Right ventricle myocardium superior (tissue), 1 donor: ENCODE measurements at places on chromosomes 7 and 10.

- DNase-seq = no peak
Measured at GRCh38 chr7:85583131-85583953, 396.5 kb upstream of the SEMA3D start.

GRCh38 chr10:105001269-105001668 lies 360.2 kb downstream of the SORCS3 start:
- no peak for DNase-seq

DNA sequence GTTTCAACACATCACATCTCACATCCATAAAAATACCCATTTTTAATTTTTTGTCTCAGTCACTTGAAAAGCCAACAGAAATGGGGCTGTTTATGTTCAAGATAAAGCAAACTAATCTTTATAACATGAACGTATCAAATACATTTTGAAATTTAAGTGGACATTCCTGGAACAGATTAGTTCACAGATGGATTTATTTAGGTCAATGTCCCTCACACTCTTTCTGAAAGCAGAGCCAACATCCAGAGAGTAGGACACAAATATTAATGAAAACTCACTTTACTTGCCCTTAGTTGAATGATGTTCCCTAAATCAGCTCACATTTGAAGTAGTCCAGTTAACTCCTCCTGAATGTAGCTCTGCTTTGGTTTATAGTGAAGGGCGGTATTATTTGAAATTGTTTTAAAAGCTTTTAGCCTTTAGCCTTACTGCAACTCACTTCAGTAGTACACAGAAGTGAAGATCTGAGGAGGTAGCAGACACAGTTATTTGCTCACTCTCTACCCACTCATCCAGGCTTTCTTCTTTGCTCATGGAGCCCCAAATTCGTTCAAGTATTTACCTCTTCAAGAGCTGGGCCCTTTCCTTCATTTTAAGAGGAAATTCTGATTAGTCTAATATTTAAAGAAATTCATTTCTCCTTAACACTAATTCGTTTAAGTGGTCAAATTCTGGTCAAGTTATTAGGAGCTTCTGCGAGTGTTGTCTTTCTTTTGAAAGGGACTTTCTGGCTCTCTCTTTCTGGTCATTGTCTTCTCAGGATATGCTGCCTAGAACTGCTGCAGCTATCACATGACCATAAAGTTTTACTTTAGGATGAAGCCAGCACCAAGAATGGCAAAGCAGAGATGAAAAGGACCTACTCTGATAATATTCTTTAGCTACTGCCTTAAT lies 180.6 kb upstream of the AGR3 start:
- DNase-seq = no peak

DNA sequence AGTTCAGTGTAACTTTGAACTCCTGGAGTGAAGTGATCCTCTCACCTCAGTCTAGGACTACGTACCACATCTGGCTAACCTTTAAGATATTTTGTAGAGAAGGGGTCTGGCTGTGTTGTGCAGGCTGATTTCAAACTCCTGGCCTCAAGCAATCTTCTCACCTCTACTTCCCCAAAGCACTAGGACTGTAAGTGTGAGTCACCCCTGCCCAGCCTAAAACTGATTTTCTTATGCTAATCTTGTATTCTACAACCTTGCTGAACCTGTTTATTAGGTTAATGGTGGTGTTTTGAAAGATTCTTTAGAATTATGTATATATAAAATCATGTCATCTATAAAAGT lies 58.0 kb downstream of the LCOR start:
- DNase-seq = no peak

GRCh38 chr7:31744294-31744874 lies 57.4 kb downstream of the PPP1R17 start:
- DNase-seq = peak; percentile 74

- no peak for DNase-seq
Measured at GRCh38 chr7:40541336-40541735, 406.5 kb downstream of the SUGCT start.

- DNase-seq = no peak
Measured at GRCh38 chr10:11608159-11609013, 3.1 kb downstream of the USP6NL start.

- no peak for DNase-seq
Measured at GRCh38 chr10:90199093-90199492, 497.7 kb downstream of the KIF20B start.

- DNase-seq = no peak
Measured at GRCh38 chr10:49260644-49261296, 38.2 kb upstream of the C10orf71 start.

DNA sequence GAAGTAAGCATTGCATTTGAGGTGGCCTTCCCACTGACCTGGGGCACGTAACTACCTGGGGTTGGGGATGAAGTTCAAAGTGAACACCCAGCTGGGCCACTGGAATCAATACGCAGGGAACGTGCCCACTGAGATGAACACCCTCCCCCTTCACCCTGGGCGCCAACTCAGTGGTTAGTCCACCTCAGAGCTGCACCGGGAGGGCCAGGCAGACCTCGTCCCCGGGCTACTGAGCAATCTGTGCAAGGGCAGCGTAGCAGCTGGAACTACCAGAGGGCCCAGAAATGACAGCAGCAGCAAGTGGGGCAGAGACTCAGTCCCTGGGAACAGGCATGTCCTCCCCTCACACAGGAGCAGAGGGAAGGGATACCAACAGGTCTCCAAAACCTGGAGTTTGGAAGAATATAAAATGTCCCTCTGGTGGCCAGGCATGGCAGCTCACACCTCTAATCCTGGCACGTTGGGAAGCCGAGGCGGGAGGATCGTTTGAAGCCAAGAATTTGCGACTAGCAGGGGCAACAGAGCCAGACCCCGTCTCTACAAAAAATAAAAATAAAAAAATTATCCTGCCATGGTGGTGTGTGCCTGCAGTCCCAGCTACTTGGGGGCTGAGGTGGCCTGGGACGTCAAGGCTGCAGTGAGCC lies 143.9 kb downstream of the SH3PXD2A start:
- DNase-seq = peak; percentile 11

GRCh38 chr10:128922172-128922571 lies 544.9 kb upstream of the MGMT start:
- no peak for DNase-seq

GRCh38 chr10:71302874-71303568 lies 16.0 kb upstream of the SLC29A3 start:
- peak; percentile 20 for DNase-seq

GRCh38 chr7:39969431-39969830 lies 19.4 kb downstream of the CDK13 start:
- DNase-seq = no peak

DNA sequence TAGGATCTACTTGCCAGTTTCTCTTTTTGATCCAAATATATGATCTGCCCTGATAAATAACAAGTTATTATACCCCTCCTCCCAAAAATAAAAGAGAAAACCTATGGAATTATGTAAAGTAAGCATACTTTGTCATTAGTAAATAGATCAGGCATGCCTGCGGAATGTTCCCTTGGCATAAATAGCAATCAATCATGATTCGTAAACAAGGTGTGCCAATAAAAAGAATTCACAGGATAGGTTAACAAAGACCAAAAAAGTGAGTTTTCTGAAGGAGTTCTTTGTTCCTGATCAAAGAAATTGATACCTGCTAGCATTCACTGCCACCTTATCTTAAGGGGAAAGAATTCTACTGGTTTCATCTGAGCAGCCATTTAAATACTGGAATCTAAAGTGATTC lies 11.9 kb downstream of the ITGB1 start:
- no peak for DNase-seq

DNA sequence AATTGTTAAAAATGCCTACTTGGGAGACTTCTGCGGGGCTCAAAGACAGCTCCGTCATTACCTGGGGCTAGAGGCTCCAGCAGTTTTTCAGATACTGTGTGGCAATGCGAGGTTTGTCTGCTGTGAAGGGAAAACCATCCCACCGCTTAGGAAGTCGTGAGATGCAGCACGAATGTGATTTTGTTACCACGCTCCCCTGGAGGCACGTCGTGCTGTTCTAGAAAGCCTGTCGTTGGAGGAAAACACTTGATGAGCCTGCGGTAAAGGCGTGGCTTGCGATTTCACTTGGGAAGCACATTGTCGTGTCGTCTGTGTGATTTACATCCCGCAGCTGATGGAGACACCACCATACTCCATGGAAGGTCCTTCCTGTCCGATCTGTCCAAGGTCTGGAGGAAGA lies 39.3 kb downstream of the CAMK1D start:
- DNase-seq = no peak

- DNase-seq = no peak
Measured at GRCh38 chr7:114911411-114911810, 10.5 kb upstream of the MDFIC start.

DNA sequence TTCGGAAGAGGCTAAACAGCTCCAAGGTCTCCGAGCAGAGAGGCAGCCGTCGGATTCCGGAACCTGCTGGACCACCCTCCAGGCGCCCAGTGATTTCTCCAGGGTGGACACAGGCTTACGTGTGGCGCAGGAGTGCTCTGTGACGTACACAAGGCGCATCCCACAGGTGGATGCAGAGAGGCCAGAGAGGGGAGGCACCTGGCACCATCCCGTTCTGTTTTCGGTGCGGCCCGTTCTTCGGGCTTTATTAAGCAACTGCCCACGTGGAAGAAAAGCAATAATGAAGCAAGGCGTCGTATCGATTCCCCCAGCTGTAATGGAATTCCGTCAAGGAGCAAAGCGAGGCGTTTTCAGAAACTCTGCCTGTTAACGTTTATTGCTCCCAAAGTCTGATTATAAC lies 163.6 kb downstream of the PTPRN2 start:
- DNase-seq = no peak

DNA sequence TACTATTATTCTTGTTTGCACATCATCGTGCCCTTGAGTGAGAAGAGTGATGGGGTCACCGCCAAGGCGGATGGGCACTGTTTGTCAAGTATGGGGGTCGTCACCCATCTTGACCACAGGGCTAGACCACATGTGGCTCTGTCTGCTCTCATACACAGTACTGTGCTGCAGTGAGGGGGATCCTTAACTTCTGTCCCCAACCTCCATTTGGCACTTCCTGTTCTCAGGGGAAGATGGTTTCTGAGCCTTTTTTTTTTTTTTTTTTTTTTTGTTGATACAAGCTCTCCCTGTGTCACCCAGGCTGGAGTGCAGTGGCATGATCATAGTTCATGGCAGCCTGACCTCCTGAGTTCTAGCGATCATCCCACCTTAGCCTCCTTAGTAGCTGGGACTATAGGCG lies 13.6 kb downstream of the WBP1L start:
- no peak for DNase-seq

DNA sequence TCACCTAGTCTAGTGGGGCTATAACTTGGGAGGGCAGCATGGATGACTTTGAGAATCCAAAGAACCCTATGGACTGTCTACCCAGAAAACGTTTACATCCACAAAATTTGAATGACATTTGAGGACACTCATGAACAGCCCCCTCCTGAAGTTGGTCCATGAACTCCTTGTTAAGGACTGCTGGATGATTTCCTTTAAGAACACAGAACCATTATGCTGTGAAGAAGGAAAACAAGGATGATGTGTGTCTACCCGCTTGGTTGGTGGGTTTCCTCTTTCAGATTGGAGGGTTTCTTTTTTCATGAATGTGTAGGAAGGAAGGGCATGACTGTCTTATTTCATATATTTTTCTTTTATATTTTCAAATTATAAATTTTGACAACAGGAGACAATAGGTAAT lies 58.3 kb downstream of the ARID5B start:
- DNase-seq = no peak

DNA sequence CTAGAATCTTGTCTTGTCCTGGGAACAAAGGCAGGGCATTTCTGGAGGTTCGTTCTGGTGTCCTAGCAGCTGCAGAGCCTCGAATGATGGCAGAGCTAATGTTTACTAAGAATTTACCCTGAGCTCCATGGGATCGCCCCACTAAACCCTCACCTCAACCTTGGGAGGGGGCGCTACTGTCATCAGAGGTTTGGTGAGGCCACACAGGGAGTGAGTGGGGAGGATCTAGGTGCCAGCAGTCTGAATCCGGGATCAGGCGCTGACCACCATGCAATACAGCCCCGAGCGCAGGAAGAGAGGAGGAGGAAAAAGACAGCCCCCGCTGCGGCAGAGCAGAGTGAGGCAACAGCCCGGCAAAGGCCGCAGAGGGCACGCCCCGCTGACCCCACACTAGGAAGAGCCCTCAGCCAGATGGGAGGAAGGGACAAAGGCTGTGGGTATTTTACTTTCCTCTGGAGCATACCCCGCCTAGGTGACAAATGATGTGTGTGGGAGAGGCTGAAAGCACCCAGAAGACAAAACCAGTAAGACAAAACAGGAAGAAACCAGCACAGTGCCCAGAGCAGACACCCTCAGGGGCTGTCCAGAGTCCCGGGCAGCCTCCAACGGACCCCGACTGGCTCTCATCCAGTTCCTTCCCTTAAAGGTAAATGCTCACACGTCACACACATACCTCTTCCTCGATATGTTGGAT lies 103.5 kb downstream of the FAM53B start:
- DNase-seq = peak; percentile 72
